ENCODE measurements at places on chromosomes 5 and 9.

GRCh38 chr5:58362135-58362534, 97.8 kb downstream of the PLK2 start:
- no peak for DNase-seq

DNA sequence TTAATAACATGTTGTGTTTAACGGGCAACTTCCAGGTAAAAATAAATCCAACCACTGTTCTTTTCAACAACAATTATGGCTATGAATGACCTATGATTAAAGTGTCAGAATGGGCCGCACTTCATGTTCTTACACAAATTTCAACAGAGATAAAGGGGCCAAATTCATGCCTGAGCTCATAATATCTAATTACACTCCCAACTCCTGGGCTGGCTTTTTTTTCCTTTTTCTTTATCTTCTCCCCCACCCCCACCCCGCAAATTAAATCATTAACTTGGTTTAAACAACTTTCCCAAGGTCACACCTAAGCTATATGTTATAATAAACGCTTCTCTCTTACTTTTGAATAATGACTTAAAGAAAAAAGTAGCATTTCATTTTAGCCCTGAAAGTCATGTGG, 25.8 kb downstream of the ZNF608 start:
- no peak for DNase-seq

DNA sequence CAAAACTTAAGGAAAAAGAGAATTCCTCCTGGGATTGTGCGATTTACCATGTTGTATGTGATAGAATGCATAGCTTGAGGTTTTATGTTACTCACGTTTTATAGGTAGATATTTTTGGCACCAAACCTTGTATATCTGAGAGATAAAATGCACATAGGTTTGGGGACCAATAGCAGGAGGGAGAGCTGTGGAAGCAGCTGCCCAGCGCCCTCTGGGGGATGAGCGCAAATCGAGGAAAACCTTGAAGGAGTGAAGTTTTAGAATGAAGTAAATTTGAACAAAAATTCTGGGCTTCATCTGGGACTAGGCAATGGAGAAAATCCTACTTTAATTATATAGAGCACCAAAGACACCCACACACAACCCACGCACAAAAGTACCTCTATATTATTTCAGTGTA, 197.0 kb downstream of the ADCY2 start:
- DNase-seq = no peak

DNA sequence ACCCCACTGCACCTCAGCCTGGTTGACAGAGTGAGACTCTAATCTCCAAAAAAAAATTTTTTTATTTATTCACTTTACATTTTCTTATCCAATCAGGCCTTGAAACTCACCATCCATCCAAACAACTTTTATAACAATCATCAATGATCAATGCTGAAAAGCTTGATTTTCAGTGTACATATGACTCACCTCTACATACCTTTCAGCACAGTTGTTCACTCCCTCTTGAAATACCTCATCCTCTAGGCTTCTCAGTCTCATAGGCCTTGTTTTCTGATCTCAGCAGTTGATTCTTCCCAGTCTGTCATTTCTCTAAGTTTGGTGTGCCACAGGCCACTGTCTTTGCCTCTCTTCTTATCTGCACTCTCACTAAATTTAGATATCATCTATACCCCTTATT, 36.2 kb downstream of the GRIN3A start:
- DNase-seq = no peak

DNA sequence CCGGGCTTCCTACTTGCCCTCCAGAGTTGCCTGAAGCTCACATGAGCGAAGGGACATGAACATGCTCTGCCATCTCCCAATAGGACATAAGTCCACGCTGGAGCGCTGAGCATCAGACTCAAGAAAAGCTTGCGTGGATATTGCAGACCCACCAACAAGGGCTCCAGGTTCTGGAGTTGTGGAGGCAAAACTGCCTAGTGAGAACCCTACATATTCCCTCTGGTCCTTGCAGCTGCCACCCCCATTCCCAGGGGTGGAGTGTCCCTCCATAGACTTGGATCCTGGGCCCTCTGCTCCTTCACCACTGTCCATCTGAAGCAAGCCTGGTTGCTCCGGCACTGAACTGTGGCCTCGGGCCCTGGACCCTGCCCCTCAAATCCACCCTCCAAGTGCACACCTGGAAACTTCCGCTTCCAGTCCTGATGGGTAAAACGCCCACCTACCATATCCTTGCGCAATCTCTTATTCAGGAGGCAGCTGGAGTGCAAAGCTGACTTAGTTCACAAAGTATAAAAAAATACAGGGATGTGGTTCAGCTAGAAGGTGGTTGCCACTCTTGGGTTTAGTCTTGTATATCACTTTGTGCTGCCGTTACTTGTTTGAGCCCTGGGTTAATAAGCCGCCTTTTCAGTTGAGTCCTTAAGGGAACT, 28.0 kb downstream of the HRH2 start:
- DNase-seq = no peak

GRCh38 chr5:39424736-39425637, at the start of gene DAB2:
Gene DAB2 (minus strand): TSS chr5:39424980. CDS start chr5:39394320, 30,660 bp downstream.
- peak; percentile 91 for DNase-seq

DNA sequence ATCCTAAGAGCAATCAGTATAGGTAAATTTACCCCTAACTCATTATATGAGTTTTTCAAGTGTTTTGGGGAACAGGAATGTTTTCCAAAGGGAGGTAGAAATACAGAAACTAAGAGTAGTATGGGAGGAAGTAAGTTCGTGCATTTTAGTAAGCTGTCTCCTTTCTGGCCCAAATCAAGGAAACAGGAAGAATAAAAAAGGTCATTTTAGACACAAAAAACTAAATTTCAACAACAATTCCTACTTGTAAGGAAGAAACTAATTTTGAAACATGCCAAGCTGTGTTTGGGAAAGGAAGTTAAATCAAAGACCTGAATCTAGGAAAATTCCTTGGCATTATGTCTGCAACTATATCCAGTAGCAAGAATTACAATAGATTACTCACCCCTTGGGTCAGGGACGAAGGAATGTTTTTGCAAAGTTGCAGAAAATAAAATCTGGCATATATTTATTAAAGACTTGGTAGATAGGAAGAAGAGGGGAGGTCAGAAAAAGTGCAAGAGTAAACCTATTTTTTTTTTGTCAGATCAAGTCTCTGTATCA, 6.5 kb upstream of the RPS6 start:
- no peak for DNase-seq

GRCh38 chr5:99866740-99867139, 668.4 kb upstream of the FAM174A start:
- no peak for DNase-seq

- no peak for DNase-seq
Observed at GRCh38 chr9:78001946-78002731, 29.5 kb downstream of the GNAQ start.
